HAP-1 (cell line): ENCODE measurements at places on chromosomes 2 and 18.
A peak's percentile ranks its signal among the peaks of the same experiment; 100 is the strongest.

- DNase-seq: no peak
Measured at GRCh38 chr18:33805592-33805991, 227.6 kb downstream of the ASXL3 start.

- no peak for DNase-seq
Measured at GRCh38 chr2:42325609-42326008, 35.4 kb downstream of the COX7A2L start.

DNA sequence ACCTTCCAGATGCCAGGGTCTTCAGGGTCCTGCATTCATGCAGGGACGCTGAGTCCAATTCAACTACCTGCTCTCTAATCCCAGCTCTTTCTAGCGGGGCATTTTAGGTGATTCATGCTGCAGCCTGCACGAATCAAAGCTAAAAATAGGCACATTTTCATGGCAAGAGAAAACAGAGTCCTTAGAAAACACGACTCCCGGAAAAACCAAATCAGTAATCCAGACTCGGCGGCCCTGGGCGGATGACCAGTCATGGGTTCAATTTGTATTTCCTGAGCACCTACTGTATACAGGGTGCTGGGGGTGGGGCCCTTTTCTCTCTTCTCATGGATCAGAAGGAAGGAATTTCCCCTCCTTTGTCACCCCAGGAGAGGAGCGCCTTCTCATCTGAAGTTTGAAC, 64.4 kb downstream of the LONRF2 start:
- no peak for DNase-seq

DNA sequence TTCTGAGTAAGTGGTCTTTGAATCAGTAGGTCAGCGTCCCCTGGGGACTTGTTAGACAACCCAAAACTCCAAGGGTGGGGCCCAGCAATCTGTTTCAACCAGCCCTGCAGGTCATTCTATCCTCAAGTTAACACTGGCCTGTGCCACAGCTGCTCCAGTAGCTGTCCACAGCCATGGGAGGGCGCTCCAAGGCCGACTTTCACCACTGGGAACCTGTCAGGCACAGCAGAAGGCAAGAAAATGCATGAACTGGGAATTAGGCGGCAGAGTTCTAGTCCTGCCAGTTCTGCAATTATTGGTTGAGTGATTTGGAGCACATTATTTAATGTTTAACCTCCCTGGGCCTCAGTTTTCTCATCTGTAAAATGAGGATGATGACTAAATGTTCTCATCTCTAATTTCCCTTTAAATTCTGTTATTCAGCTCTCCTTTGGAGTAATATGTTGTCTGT, 17.4 kb upstream of the MRPL33 start:
- DNase-seq: peak; percentile 40

- no peak for DNase-seq
Measured at GRCh38 chr2:6254441-6254840, 562.3 kb downstream of the SOX11 start.

- DNase-seq: no peak
Measured at GRCh38 chr2:150732491-150732890, 245.0 kb upstream of the RND3 start.

- no peak for DNase-seq
Measured at GRCh38 chr18:36114251-36114650, 14.9 kb downstream of the SLC39A6 start.

GRCh38 chr2:107992069-107992468, 5.7 kb downstream of the SLC5A7 start:
- no peak for DNase-seq
